ENCODE measurements at places on chromosomes 7 and 10.

GRCh38 chr10:110827410-110827809 is 44.3 kb upstream of the PDCD4 start:
- DNase-seq: no peak

DNA sequence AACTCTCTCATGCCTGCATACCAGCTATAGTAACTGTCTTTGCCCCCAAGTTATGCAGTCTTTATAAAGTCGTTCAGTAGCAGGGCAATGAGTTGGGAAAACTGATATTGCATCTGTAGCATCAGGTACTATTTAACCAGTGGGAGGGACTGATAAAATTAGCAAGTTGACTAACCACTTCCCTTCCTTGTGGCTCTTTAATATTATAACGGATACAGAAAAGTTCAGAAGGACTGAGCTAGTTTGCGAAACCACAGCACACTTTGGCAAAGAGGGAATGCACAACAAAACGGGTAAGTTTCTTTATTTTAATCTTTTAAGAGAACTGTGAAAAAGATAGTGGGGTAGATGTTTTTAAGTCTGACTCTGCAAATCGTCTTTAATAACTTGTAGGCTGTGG is 205.3 kb upstream of the HDAC9 start:
- no peak for DNase-seq

DNA sequence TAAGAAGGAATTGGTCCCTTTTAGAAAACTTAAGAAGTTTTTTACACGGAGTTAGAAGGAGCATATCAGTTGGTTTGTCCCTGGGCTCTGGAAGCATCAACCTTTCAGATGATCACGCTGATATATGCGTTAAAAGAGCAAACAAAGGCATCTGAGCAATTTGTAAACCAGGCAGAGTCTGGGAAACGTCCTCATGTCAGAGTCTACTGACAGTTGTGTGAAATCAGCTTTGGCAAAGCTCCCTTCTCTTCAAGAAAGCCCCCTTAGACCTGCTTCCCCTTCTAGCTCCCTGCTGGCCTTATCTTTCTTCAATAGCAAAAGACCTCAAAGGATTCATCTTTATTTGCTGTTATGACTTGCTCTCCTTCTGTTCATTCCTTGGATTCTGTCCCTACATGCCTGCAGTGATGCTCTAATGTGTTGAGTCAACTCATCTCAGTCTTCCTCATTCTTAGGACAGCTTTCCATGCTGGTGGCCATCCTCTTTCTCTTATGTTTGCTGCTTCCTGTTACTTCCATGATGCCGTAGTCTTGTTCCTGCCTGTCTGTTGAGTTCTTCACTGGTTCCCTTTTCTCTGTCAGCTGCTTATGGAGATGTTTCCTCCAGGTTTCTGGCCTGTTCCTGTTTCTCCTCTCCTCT is 106.5 kb upstream of the BMPER start:
- no peak for DNase-seq

DNA sequence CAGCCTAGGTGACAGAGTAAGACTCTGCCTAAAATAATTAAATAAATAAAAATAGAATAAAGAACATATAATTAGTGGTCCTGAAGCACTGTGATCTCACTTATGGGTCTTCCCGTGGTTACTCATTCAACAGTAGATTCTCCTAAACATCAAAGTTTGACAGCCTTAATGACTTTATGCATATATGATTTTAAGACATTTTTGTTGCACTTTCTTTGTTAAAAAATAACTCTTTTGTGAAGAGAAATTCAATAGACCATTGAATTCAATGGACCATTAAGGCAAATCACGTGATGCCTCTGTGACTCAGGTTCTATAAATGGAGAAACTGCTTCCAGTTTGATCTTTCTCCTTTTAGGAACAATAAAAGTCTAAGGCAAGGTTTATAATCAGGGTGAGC is 59.6 kb downstream of the ATOH7 start:
- no peak for DNase-seq

DNA sequence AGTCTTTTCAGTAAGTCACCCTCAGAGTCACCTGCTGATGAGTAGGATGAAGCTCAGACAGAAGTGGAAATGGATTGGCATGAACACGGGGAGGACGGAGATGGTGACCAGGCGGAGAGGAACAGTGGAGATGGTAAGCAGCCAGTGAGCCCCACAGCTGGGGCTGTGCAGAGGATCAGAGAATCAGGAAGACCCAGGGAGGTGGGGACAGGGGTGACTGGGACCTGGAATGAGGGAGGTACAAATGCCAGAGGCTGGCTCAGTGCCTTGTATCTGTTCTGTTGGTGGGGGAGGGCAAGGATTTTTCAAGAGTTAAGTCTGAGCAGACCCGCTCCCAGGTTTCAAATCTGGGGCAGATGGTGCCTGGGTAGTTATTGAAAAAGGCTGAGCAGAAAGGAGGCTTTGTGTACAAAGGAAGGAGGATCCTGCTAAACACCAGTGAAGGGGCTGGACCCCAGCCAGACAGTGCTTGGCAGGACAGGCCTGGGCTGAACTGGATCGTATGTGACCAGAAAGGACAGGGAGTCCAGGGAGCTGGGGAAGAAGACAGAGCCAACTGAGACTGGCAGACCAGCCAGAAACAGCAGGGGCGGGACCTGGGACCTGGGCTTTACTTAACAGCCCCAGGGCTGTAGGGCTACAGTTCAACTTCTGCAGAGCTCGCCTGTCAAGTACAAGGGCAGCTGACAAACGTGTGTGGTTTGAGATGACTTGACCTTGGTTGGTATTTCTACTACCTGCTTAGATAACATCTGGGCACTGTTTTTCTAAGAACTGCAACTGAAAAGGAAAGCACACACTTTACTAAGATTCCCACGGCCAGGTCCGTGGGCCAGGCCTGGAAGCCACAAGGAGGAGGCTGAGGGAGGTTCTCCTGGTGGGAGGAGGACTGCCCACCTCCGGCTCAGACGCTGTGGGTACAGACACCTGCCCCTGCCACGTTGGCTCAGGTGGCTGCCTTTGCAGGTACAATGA is 13.2 kb upstream of the FRMPD2 start:
- no peak for DNase-seq

DNA sequence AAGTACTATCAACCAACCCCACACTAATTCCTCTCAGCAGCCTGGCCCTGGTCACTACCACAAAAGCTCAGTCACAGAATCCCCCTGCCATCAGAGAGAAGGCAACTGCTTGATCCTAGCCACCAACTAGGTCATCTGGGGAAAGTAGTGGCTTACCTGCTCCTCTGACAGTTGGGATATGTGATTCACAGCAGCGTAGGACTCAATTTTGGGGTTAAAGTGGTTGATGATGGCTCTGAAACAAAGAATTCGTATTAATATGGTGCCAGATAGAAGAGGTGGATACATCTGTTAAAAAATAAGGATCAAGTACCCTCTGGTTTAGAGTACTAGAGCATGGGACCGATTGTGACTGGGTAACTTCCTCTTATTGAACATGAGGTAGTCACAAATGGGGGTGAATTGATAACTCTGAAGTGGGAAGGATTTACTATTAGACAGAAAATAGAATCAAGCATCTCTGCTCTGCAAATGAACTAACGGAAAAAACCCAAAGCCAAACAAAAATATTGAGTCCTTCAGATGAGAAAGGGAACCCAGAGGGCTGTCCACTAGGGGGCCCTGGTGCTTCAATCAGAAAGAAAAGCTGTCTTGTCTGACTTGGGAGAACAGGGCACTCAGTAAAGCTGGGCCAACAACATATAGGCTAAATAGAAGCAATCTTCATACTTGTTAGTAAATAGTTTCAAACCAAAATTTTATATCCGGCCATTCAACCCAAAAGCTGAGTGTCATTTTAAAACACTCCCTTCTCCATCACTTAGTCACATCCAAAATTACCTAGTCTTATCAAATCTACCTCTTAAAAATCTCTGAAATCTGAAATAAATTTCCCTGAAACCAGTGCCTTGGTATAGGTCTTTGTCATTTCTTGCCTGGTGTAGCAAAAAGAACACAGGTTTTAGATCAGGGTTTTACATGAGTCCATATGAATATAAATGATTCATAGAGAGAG is 45.9 kb upstream of the KCNIP2 start:
- peak; percentile 61 for DNase-seq

- DNase-seq: no peak
These were observed 81.4 kb upstream of the LAMB4 start for GRCh38 chr7:108211382-108212201.

GRCh38 chr10:48551861-48552591 is 52.8 kb downstream of the ARHGAP22 start:
- no peak for DNase-seq

DNA sequence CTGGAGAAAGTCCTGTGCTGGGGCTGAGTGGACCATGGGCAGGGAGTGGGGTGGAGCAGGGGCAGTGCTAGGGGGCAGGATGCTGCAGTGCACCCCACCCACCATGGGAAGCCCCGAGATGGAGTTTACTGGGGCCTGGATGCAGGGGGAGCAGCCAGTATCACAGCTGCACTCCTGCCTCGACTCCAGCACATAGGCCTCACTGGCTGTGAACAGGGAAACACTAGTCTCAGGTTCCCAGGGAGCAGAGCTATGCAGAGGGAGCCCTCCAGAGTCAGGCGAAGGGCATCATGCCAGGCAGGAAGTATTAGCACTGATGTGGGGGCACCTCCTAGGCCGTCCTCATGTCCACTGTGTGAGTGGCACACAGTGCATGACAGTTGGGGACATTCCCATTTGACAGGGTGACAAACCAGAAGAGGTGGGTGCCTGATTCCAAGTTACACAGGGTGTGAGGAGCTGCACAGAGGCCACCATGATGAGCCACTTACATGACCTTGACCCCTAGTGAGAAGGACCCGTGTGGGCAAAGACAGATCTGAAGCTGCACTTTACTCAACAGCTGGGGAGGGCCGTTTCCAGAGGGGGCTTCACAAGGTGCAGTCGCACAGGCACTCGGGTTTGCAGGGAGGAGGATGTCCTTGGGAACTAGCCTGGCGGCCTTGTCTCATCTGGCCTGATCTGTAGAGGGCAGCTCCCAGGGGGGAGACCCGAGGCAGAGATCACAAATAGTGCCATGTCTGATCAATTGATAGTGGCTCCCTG is 69.9 kb upstream of the LRRC4 start:
- DNase-seq: no peak

DNA sequence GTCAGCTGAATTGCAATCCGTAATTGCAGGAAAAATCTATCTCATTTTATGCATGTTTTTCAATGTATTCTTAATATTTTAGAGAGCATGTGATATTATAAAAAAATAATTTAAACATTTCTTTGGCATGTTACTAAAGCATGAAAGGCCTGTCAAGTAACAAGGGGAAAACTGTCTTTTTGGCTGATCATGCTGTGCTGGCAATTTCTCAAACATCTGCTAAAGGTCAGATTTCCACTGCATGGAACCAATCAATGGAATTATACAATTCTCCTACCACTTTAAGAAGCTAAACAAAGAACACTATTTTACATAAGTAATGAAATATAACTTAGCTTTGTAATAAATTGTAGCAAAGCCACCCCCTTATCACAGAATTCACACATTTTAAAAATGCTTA is 49.4 kb downstream of the JMJD1C start:
- DNase-seq: no peak

GRCh38 chr7:28102797-28103196 is 77.8 kb downstream of the JAZF1 start:
- DNase-seq: no peak

DNA sequence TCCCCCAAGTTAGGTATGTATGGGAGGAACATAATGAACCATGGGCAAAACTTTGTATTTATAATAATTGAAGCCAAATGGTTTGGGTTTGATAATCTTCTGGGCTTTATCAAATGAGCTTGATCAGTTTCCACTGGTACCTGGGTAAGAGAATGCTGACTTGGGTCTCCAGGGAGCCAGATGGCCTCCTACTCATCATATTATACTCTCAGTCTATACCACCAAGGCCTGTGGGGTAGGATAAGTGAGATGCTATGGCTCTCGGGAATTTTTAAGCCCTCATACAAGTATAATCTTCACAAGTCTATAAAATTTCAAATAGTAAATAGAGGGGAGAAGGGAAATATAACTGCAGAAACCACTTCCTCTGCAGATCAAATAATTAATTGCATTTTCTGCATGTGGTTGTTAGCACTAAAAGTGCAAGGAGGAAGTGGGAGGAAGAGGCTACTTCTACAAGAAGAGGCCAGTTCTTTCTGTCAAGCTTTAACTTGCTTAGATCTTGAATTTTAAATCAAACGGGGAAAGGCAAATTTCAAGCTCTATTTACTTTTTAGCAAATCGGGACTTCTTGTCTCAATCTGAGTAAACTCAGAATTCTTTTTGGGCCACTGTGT is 349.0 kb downstream of the SORCS1 start:
- DNase-seq: no peak

DNA sequence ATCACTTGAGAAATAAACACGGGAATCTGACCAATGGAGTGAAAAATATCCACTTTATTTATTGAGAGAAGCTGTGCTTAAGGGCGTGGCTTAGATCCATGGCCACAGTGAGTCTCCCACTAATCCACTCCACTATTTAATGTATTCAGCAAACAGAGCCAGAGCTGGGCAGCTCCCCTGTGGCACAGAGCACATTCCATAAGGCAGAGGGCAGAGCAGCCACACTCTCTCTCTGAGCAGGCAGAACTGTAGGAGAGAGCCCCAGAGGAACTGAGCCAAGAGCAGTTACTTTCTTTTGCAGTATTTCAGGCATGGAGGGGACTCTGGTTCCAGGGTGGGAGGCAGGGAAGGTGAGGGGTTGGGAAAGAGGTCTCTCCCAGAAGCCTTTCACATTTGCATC is 106.0 kb downstream of the GALNT17 start:
- DNase-seq: no peak
